ENCODE measurements at places on chromosomes 6 and 20.

DNA sequence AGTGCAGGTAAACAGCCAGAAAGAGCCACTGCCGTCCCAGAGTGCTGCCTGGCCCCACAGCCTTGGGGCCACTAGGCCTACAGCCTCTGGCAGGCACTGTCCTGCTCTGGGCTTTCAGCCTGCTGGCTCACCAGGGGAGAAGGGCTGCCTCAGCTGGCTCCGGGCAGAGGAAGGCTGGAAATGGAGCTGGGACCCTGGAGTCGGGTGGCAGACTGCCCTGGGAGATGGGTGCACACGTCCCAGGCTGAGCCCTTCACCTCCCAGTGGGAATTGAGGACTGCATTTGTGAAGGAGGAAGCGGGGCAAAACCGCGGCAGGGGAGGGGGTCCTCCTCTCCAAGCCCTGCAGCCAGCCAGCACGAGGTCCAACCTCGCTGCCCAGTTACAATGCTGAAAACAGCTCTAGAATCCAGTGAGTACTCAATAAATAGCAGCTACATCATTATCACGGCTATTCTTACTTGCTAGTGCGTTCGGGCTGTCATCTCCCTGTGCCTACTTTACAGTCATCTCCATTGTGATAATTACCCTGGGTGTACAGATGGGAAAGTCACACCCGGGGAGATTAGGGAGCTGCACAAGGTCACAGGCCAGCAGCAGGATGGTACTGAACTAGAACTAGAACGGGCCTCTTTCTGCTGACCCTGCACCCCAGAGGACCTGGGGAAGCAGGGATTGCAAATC is 13.1 kb downstream of the ACSS1 start:
- no peak overlapping the region for H3K4me3 ChIP-seq
- H3K27ac ChIP-seq, result peak overlapping the region; percentile 82
- no peaks in the 10 kb centered on the region for H3K27me3 ChIP-seq
- H3K4me1 ChIP-seq, result peaks cover 99% of the 10 kb centered on the region
- H3K36me3 ChIP-seq, result no peaks in the 10 kb centered on the region

- no peak for DNase-seq
- H3K4me1 ChIP-seq, result no peaks in the 10 kb centered on the region
- H3K4me3 ChIP-seq, result no peak overlapping the region
These were observed 70.5 kb upstream of the DUSP22 start for GRCh38 chr6:221531-222349.

DNA sequence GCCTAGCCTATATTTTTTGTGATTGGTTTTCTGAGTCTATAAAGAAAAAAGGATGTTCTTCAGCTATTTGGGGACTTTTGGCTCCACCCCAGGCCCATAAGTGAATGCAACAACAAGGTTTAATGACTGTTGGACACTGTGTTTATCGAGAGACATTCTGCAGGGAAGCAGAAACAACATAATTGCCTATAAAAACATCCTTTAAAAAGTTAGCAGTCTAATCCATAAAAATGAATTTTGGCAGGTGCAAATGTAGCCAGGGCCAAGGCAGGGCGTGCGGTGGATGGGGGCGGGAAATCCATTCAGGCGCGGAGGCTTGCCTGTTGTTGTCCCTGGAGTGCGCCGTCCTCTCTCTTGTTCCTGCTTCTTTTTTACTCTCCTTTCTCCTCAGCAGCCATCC is 99.3 kb downstream of the PAX1 start:
- H3K4me3 ChIP-seq, result no peak overlapping the region
- H3K36me3 ChIP-seq, result no peaks in the 10 kb centered on the region
- no peaks in the 10 kb centered on the region for H3K27me3 ChIP-seq
- no peak for DNase-seq

- H3K36me3 ChIP-seq, result peaks cover 8% of the 10 kb centered on the region
- no peaks in the 10 kb centered on the region for H3K27me3 ChIP-seq
- no peaks in the 10 kb centered on the region for H3K4me1 ChIP-seq
- no peak for DNase-seq
These were observed 32.6 kb upstream of the VSTM2L start for GRCh38 chr20:37870294-37870693.

DNA sequence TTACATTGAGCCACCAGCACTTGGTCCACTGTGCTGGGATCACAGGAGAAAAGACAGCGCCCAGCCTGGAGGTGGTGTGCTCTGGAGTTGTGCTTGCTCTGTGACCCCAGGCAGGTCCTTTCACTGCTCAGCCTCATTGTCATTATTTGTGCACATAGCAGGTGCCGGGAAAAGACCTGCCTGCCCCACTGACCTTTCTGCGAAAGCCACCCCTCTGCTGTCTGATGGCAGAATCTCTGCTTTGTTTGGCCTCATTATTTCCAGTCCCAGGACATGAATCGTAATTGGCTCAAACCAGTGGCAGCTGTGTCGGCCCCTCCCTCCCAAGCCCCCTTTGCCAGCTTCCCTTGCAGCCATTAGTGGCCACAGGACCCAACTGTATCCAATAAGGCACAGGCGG is 185.2 kb upstream of the UST start:
- DNase-seq, result no peak
- H3K27ac ChIP-seq, result no peak overlapping the region

DNA sequence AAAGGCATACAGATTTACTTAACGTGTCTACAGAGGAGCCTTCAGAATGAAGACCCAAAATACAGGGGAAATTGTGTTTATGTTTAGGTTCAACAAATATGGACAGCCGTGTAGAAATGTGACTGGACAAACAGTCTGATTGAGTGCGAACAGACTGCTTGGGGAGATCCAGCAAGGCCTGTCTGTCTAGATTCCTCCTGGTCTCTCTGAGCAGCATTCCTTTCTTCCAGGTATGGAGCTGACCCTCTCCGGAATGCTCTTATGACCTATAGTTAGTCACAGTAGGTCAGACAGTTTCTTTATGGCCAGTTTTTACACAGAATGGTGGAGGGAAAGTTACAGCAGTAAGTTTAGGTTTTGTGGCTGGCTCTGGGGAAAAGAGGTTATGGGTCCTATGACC is 9.0 kb downstream of the RIN2 start:
- no peaks in the 10 kb centered on the region for H3K36me3 ChIP-seq
- DNase-seq, result no peak
- H3K4me3 ChIP-seq, result no peak overlapping the region
- no peak overlapping the region for H3K27ac ChIP-seq
- peaks cover 3% of the 10 kb centered on the region for H3K4me1 ChIP-seq

- no peaks in the 10 kb centered on the region for H3K27me3 ChIP-seq
- H3K4me1 ChIP-seq, result peaks cover 16% of the 10 kb centered on the region
- no peak overlapping the region for H3K27ac ChIP-seq
- H3K36me3 ChIP-seq, result no peaks in the 10 kb centered on the region
- no peak for DNase-seq
These were observed 3.1 kb upstream of the STX16 start for GRCh38 chr20:58647796-58648501.

- H3K36me3 ChIP-seq, result no peaks in the 10 kb centered on the region
- no peak overlapping the region for H3K4me3 ChIP-seq
- no peaks in the 10 kb centered on the region for H3K27me3 ChIP-seq
- no peak for DNase-seq
- no peak overlapping the region for H3K27ac ChIP-seq
- no peaks in the 10 kb centered on the region for H3K4me1 ChIP-seq
These were observed 135.8 kb upstream of the FOXA2 start for GRCh38 chr20:22720206-22720605.

- no peak overlapping the region for H3K27ac ChIP-seq
- DNase-seq, result no peak
- no peak overlapping the region for H3K4me3 ChIP-seq
- H3K36me3 ChIP-seq, result no peaks in the 10 kb centered on the region
- no peaks in the 10 kb centered on the region for H3K27me3 ChIP-seq
- H3K4me1 ChIP-seq, result peaks cover 9% of the 10 kb centered on the region
These were observed 198.9 kb upstream of the SSTR4 start for GRCh38 chr20:22836211-22836610.

DNA sequence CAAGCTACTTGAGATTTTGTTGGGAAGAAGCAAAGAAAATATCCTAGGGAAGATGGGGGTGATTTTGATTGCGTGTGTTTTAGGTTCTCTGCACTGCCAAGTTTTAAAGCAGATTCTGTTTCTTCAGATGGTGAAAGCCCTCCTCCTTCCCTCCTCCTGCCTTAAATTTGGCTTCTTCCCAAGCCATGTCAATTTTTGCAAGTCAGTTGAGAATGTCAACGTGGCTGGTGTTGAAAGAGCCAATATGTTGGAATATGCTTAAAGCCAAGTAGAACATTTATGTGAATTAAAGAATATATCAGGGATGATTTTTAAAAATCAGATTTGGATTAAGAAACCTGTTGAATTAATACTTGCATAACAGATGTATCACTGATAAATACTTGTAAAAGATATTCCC is 270.8 kb downstream of the ARID1B start:
- DNase-seq, result no peak
- H3K27ac ChIP-seq, result no peak overlapping the region
- no peaks in the 10 kb centered on the region for H3K4me1 ChIP-seq
- H3K27me3 ChIP-seq, result no peaks in the 10 kb centered on the region
- H3K36me3 ChIP-seq, result no peaks in the 10 kb centered on the region

DNA sequence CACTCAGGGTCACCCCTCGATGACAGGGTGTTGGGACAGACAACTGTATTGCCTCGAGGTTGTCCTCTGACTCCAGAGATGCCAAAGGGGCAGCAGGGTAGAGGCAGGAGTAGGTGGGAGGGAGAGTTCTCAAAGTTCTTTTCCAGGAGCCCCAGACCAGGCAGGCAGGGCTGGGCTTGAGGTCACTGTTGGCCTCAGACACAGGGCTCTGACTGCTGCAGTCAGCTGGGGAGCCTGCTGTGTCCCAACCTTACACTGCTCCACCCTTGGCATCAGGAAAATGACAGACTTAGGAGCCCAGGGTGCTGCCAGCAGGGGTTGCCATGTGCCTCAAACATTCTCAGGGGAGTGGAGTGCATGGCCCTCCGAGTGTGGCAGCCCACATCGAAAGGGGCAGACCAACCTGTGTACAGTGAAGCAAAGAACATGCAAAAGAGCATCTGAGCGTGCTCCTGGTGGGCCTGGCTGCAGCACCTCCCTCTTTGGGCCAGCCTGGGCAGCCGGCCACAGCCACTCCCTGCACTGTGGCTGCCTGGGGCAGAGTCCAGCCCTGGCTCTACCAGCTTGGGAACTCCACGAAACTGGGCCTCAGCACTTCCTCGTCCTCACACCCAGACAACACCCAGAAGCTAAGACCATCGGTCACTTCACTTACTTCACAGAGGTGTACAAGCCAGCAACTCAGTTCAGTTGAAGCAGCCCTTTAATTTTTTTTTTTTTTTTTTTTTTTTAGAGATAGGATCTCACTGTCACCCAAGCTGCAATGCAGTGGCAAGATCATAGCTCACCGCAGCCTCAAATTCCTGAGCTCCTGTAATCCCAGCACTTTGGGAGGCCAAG is 24.0 kb downstream of the C6orf132 start:
- H3K36me3 ChIP-seq, result no peaks in the 10 kb centered on the region
- peaks cover 31% of the 10 kb centered on the region for H3K4me1 ChIP-seq
- H3K27me3 ChIP-seq, result no peaks in the 10 kb centered on the region

GRCh38 chr6:46947497-46947896 is 25.8 kb upstream of the ADGRF5 start:
- no peak overlapping the region for H3K27ac ChIP-seq
- H3K27me3 ChIP-seq, result no peaks in the 10 kb centered on the region
- no peak for DNase-seq
- no peaks in the 10 kb centered on the region for H3K4me1 ChIP-seq
- no peak overlapping the region for H3K4me3 ChIP-seq

DNA sequence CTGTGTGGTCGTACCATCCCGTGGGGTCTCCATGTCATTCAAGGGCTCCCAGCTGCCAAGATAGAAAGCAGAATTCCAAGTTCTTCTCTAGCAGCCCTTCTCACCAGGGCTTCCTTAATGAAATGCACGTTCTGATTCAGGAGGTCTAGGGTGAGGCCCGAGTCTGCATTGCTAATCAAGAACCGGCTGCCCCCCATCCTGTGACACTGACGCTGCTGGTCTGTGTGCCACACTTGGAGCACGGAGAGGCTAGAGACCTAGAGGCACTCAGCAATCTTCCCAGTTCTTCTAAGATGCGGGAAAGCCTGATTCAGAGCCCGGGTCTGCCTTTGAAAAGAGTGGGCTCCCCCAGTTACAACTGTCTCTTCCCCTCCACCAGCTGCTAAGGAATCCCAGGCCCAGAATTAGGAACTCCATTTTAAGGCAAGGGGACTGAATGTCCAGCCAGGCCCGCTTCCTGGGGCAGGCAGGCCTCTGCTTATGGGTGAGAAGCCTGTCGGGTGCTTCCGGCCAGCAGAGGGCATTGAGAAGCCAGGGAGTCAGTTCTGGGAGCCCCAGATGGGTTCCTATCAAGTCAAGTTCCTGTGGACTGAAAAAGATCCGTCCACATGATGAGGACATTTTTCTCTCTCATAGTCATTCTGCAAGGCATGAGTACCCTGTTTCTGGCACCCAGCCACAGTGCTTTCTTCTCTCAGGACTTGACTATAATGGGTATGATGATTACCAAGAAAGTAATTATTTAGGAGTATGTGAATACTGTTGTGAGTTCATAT is 69.8 kb upstream of the RIN2 start:
- H3K27me3 ChIP-seq, result no peaks in the 10 kb centered on the region
- H3K27ac ChIP-seq, result no peak overlapping the region
- H3K4me1 ChIP-seq, result no peaks in the 10 kb centered on the region
- peak; percentile 60 for DNase-seq
- H3K36me3 ChIP-seq, result no peaks in the 10 kb centered on the region

Measured in body of pancreas (tissue), 4 donors.